GM19239 (cell line): ENCODE measurements at places on chromosomes 1 and 21.

GRCh38 chr1:89966656-89967055, 28.3 kb upstream of the ZNF326 start:
- DNase-seq, result no peak

- DNase-seq, result no peak
Observed at GRCh38 chr1:244207935-244208244, 156.8 kb downstream of the ZBTB18 start.

GRCh38 chr1:206004826-206005225, 1.6 kb upstream of the RAB7B start:
- DNase-seq, result no peak

GRCh38 chr21:29939924-29940275, at the start of gene GRIK1:
Gene GRIK1, minus strand, starts transcription at chr21:29939996.
- no peak for DNase-seq

DNA sequence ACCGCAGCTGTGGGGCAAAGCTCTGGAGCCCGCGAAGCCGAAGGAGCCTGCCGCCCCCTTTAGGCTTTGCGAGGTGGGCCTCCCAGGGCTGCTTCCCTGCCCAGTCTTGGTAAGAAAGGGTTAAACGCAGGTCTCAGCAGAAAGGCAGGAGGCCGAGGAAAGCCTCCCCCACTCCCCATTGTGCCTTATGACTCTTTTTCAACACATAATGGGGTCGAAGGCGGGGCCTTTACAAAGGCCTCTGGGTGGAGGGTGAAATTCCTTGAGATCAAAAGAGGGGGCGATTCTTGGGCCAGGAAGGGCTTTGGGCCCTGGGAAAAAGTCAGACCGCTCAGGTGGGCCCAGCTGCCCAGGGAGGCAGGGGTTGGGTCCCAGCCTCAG, 880 bp downstream of the ALPL start:
- no peak for DNase-seq

DNA sequence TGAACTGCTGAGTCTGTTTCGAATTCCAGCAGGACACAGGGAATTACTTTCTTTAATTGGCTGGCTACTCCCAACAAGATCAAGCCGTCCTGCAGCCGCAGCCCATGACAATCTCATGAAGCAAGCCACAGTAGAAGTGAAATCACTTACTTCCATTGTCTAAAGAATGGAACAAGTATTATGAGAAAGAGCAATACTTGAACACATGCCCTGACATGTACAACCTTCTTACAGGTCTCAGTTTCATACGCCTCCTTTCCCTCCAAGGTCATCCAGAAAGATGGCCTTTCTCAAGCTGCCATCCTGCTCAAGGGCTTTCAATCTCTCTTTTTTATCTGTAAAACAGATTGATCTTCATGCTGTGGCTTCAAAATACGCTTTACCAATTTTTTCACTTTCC, 85.1 kb downstream of the PCSK9 start:
- DNase-seq, result no peak

DNA sequence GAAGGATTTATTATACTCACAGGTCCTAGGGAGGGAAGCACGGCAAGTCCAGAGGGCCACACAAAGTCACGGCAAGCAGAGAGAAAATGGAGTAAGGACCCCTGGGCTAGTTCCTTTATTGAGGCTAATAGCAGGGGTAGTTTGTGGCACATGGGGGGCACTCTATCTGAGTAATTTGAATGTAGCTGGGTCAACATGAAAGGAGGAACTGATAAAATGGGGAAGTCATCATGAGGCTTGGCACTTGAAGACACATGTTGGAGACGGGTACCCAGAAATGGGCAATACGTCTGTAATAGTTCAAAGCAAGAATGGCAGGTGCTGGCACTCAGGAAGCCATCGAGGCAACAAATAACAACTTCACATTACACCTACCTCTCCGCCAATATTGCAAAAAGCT, 1136.4 kb downstream of the MRPL39 start:
- DNase-seq, result no peak

DNA sequence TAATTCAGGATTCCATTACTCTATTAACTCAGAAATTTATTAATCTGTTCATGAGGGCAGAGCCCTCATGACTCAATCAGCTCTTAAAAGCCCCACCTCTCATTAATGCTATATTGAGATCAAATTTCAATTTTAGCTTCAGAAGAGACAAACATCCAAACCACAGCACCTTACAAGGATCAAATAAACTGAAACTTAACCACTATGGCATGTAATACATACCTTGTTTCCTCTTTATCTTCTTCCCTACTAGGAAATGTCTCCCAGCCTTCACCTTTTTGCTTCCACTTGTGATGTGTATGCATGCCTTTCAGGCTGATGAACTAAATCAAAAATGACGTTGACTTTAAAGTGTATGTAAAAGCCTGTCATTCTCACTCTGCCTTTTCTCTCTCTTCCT, 2121.3 kb downstream of the NCAM2 start:
- DNase-seq, result no peak

GRCh38 chr1:45772971-45773370, 22.5 kb upstream of the IPP start:
- no peak for DNase-seq

DNA sequence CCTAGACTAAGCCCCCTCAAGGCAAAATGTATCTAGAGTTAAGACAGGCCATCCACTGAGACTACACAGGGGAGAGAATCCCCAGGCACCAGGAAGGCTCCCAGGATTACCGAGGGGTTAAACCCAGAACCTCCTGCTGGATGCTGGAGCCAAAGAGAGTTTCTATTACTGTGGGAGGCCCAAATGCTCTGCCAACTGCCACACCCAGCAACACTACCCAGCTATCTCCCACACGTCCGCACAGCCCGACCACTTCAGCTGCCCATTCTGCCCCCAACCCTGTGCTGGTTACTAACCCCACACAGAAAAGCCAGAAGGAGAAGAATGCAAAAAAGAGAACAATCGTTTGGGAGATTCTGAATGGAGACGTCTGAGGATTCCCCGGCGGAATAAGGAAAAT, 63.6 kb downstream of the CD46 start:
- no peak for DNase-seq

- no peak for DNase-seq
Observed at GRCh38 chr1:4113897-4114296, 213.8 kb upstream of the C1orf174 start.

GRCh38 chr1:211783897-211784296, 46.7 kb downstream of the LPGAT1 start:
- no peak for DNase-seq

GRCh38 chr1:153612755-153613331, at the start of gene S100A16:
Gene S100A16, minus strand, starts transcription at chr1:153613137. Its CDS starts 4,986 bp downstream, at chr1:153608151.
- DNase-seq, result no peak

GRCh38 chr1:98090351-98090750, 169.5 kb upstream of the DPYD start:
- no peak for DNase-seq

GRCh38 chr1:195933835-195934234, 674.4 kb downstream of the KCNT2 start:
- no peak for DNase-seq

DNA sequence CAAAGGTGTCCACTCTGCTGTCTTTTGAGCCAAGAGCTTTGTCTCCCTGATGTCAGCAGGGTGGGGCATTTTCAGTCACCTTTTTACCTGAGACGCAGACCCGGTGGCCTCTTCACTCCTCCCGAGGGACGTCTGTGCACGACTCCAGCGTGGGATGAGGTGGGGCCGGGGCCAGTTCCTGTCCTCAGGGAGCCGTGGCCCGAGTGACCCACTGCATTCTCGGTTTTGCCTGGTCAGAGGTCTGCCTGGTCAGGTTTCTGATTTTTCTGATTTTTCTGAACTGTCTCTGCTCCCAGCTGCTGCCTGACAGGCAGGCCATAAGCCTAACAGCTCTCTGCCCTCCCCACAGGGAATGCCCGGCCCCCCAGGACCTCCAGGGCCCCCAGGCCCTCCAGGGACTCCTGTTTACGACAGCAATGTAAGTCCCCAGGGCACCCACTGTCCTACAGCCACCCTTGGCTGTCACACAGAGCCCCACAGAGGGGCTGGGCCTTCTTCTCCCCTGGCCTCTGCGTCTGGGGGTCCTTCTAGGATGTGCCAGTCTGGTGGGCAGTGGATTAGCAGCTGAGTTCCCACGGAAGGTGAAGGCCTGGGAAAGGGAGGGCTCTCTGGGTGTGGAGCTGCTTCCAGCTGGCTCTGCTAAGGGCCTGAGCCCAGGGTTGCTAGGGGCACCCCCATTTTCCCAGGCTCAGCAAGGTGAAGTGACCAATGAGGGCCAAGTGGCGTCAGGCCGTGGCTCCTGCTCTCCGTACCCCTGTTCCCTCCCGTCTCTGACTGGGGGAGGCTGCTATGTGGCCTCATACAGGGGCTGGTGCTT, 45.9 kb downstream of the SLC19A1 start:
- no peak for DNase-seq

- no peak for DNase-seq
Observed at GRCh38 chr1:5720484-5720883, 271.7 kb downstream of the NPHP4 start.

GRCh38 chr1:12019858-12020509, 686 bp downstream of the MIIP start:
- DNase-seq, result no peak

GRCh38 chr1:207913951-207914350, 3.0 kb upstream of the CD34 start:
- DNase-seq, result no peak

DNA sequence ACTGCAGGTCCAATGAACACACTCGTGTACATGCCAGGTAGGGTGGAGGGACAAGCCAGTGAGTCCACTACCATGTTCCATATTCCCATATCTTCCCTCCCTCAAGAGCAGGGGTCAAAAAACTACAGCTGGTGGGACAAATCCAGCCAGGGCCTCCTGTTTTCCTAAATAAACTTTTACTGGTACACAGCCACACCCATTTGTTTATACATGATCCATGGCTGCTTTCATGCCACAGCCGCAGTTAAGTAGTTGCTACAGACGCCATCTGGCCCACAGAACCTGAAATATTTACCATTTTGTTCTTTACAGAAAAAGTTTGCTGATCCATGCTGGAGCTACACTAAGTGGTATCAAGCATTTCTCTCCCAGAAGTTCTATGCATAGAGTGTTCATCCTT, 42.4 kb downstream of the CASQ2 start:
- no peak for DNase-seq

GRCh38 chr1:31437433-31438037, 24.5 kb downstream of the SERINC2 start:
- DNase-seq, result no peak

GRCh38 chr1:91487469-91487868, 13.2 kb upstream of the CDC7 start:
- no peak for DNase-seq

GRCh38 chr1:159612211-159612885, 24.7 kb downstream of the APCS start:
- no peak for DNase-seq

- DNase-seq, result no peak
Observed at GRCh38 chr1:72433591-72433990, 151.3 kb upstream of the NEGR1 start.

DNA sequence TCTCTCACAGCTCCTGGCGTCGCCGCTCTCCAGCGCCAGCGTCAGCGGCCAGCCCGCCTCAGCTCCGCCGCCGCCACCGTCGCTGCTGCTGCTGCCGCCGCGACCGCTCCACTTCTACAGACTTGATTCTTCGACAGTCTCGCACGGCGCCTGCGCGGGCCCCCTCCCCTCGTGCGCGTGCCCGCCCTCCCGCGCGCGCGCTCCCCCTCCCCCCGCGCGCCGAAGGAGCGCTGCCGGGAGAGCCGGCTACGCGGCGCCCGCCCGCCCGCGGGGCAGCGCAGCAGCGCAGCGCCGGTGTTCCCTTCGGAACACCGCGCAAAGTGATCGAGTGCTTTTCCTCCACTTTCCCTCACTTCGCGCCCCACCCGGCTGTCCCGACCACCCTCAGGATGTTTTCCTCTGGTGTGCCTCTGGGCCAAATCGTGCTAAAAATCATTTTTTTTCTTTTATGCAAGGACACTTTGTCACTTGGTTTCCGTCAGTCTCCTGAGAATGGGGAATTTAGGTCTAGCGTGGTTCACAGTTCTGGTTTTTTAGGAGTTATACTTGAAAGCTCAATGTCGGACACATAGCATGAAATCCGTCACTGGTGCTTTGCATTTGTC, at the start of gene IRF2BP2:
IRF2BP2 (minus strand) TSS at position 118 of the 605 bp plus-strand sequence. CDS start 684 bp downstream, outside the sequence.
- peak; percentile 67 for DNase-seq
